Endodermal cell (in vitro differentiated cells): ENCODE measurements at places on chromosomes 2 and 18.

GRCh38 chr2:213129311-213129710 is 22.1 kb downstream of the IKZF2 start:
- H3K4me1 ChIP-seq: no peaks in the 10 kb centered on the region
- no peaks in the 10 kb centered on the region for H3K27me3 ChIP-seq
- H3K27ac ChIP-seq: no peak overlapping the region
- DNase-seq: no peak
- no peaks in the 10 kb centered on the region for H3K36me3 ChIP-seq

DNA sequence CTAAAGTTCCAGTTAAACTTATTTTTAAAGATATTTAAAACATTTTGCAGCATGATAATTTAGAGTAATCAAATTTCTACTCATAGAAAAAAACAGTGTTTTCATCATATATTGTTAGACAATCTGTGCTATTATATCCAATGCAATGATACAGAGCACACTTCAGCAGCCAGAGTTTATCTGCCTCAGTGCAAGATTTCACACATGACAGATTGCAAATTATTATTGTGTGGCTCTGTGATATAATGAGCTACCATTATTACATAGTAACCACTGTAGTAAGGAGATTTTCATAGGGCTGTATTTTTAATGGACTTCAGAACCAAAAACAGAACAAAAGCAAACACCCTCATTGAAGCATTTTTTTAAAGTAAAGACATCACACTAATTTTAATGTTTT is 762.4 kb downstream of the DSC3 start:
- H3K4me1 ChIP-seq: no peaks in the 10 kb centered on the region
- H3K36me3 ChIP-seq: no peaks in the 10 kb centered on the region
- H3K4me3 ChIP-seq: no peak overlapping the region
- H3K27ac ChIP-seq: no peak overlapping the region
- no peaks in the 10 kb centered on the region for H3K27me3 ChIP-seq

DNA sequence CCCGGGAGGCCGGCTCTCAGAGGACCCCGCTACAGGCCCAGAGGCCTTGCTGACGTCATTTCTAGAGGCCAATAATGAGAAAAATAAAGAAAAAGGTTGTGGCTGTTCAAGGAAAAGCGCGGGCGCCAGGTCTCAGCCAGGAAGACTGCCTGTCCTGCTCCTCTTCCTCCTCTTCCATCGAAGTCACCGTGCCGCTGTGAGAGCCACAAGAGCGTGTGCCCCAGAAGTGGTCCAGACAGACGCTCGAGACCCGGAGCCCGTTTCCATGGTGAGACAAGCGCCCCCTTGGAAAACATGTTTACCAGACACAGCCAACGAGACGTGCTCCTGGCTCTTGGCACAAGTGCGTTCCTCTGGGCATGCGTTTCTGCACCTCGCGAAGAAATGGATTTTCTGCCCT is 210.5 kb downstream of the HDAC4 start:
- H3K4me3 ChIP-seq: no peak overlapping the region
- peak; percentile 35 for DNase-seq
- peaks cover 18% of the 10 kb centered on the region for H3K36me3 ChIP-seq
- H3K27me3 ChIP-seq: no peaks in the 10 kb centered on the region

- H3K4me1 ChIP-seq: peaks cover 3% of the 10 kb centered on the region
- no peaks in the 10 kb centered on the region for H3K36me3 ChIP-seq
- no peak for DNase-seq
These were observed 281.2 kb upstream of the EPHA4 start for GRCh38 chr2:221853297-221853696.

DNA sequence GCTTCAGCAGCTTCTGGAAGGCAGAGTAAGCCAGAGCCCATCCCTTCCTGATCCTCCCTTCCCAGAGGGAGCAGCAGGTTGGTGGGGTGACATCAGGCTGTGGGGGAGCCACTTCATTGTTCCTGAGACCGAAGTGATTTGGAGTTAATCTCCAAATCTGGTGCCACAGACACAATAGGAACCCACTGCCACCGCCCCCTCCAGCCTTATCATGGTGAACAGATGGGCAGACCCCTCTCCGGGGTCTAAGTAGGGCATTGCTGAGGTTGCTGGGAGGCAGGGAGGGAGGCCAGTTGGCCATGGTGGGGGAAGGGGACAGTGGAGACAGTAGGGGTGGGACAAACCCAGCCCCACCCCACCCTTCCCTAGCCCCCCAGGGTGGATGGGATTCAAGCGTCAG is 25.6 kb upstream of the SLC35F6 start:
- no peak overlapping the region for H3K27ac ChIP-seq
- no peaks in the 10 kb centered on the region for H3K4me1 ChIP-seq
- no peak for DNase-seq
- H3K36me3 ChIP-seq: no peaks in the 10 kb centered on the region

GRCh38 chr2:184597571-184597991 is 748 bp upstream of the ZNF804A start:
- peak overlapping the region; percentile 14 for H3K27ac ChIP-seq
- no peaks in the 10 kb centered on the region for H3K36me3 ChIP-seq
- peak overlapping the region; percentile 79 for H3K4me3 ChIP-seq
- peak; percentile 75 for DNase-seq
- H3K27me3 ChIP-seq: peaks cover 40% of the 10 kb centered on the region

- H3K27ac ChIP-seq: no peak overlapping the region
- H3K4me1 ChIP-seq: peaks cover 5% of the 10 kb centered on the region
- H3K4me3 ChIP-seq: no peak overlapping the region
- H3K36me3 ChIP-seq: no peaks in the 10 kb centered on the region
- DNase-seq: no peak
These were observed 13.4 kb upstream of the WIPF1 start for GRCh38 chr2:174611006-174611405.

DNA sequence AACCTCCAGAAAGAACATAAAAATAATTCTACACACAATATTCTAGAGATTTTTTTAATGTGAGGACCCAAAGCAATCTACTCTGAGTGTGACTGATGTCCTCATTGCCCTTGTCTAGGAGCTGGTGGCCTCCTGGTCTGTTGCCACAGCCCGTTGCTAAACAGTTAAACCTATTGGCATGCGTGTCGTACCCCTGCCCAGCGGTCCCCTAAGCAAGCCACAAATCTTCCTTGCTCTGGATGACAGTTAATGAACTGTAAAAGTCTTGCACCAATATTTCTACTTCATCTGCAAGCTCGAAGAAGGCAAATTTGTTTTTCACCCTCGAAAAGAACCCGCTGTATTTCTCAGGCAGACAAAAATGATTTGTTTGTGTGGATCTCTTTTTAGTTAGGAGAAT is 489.1 kb upstream of the MEX3C start:
- no peak overlapping the region for H3K4me3 ChIP-seq
- no peak overlapping the region for H3K27ac ChIP-seq
- H3K36me3 ChIP-seq: no peaks in the 10 kb centered on the region
- H3K27me3 ChIP-seq: no peaks in the 10 kb centered on the region
- no peaks in the 10 kb centered on the region for H3K4me1 ChIP-seq

GRCh38 chr2:132955871-132956615 is 286.0 kb upstream of the LYPD1 start:
- no peaks in the 10 kb centered on the region for H3K27me3 ChIP-seq
- H3K4me1 ChIP-seq: no peaks in the 10 kb centered on the region
- H3K4me3 ChIP-seq: no peak overlapping the region
- H3K36me3 ChIP-seq: no peaks in the 10 kb centered on the region
- H3K27ac ChIP-seq: no peak overlapping the region
- DNase-seq: no peak

GRCh38 chr2:85680707-85681371 is 12.8 kb upstream of the SFTPB start:
- H3K27me3 ChIP-seq: peaks cover 15% of the 10 kb centered on the region
- no peak overlapping the region for H3K4me3 ChIP-seq
- no peaks in the 10 kb centered on the region for H3K4me1 ChIP-seq

DNA sequence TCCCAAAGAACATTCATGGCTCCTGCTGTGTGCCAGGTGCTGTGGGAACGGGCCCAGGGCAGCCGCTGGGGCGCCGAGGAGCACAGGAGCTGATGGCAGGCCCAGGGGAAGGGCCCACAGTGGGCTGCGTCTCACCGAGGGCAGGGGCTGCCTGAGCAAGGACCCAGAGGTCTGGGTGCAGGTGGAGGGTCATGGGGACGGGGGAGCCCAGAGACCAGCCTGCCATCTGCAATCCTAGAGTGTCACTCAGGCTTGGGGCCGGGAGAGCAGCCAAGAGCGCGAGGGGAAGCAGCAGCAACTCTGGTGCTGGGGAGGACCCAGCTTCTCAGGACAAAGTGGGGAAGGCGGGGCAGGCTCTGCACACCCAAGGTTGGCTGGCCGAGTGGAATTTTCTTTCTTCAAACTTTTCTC is 207.4 kb downstream of the HDAC4 start:
- no peaks in the 10 kb centered on the region for H3K27me3 ChIP-seq
- H3K4me1 ChIP-seq: no peaks in the 10 kb centered on the region
- peak; percentile 33 for DNase-seq

GRCh38 chr2:37181726-37182684 is 6.5 kb downstream of the SULT6B1 start:
- no peaks in the 10 kb centered on the region for H3K4me1 ChIP-seq
- no peaks in the 10 kb centered on the region for H3K27me3 ChIP-seq
- no peak overlapping the region for H3K4me3 ChIP-seq
- H3K27ac ChIP-seq: no peak overlapping the region

GRCh38 chr2:39356922-39357639 is 80.0 kb downstream of the MAP4K3 start:
- no peaks in the 10 kb centered on the region for H3K27me3 ChIP-seq
- H3K36me3 ChIP-seq: peaks cover 36% of the 10 kb centered on the region
- no peak overlapping the region for H3K4me3 ChIP-seq

DNA sequence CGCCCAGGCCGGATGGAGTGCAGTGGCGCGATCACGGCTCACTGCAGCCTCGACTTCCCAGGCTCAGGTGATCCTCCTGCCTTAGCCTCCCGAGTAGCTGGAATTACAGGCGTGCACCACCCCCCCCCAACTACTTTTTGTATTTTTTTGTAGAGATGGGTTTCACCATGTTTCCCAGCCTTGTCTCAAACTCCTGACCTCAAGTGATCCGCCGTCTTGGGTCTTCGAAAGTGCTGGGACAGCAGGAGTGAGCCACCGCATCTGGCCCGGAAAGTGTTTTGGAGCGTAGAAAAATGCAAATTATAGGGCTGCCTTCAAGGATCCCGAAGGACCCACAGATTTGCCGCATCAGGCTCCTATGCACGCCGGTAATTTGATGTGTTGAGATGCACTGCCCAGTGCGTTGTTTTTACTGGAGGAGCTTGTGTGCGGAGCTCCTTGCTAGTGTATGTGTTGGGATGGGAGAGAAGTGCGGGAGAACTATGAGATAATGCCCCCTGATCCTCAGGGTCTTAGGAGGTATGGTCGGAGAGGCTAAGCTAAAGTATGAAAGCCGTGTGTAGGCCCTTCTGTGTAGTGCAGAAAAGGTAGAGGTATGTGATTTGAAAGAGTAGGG is 1.2 kb upstream of the CLASP1 start:
- H3K36me3 ChIP-seq: no peaks in the 10 kb centered on the region
- peak; percentile 73 for DNase-seq
- peak overlapping the region; percentile 99 for H3K4me3 ChIP-seq
- H3K4me1 ChIP-seq: peaks cover 8% of the 10 kb centered on the region

DNA sequence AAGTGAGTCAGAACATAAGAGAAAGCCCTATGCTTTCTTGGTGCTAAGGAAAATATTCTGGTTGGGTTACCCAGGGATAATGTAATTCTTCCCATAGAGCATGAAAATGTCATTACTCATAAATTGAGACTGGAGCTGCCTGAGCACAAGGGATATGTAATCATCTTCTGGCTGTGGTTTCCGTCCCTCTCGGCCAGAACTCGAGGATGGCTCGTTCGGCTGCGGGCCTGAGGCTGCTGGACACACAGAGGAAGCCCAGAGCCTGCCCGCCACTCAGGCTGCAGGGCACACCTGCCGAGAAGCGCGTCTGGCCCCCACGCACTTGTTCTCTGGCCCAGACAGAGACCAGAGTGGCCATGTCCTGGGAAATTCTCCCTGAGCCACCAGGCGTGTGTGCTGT is 104.9 kb downstream of the ASAP2 start:
- no peaks in the 10 kb centered on the region for H3K27me3 ChIP-seq
- H3K4me1 ChIP-seq: no peaks in the 10 kb centered on the region
- DNase-seq: no peak
- no peaks in the 10 kb centered on the region for H3K36me3 ChIP-seq
- no peak overlapping the region for H3K4me3 ChIP-seq
- peak overlapping the region; percentile 44 for H3K27ac ChIP-seq

DNA sequence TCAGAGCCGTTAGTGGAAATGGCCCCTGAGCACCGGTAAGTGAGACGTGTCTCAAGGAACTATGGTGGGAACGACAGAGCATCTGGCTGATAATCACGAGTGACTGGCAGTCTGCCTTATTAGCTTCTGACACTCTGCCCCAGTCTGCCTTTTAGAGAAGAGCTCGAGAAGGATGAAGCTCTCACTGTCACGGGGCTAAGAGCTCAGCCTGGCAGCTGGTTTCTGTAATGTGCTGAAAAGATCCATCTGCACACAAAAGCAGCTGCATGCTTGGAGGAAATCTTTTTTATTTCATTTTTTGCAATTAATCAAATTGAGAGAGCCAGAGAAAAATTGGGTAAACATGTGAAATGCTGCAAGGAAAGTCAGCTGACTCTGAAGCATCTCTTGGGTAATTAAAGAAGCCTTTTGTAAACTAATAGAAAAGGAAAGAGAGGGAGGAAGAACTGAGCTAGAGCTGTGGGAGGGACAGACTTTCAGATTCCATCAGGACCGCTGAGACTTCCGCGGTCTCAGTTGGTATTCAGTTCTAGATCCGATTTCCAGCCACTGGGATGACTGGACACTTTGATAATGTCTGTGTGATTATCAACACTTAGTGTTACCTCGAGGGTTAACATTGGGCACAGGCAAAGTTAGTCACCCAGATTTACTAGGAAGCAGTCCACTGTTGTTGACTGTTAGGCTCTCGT is 24.4 kb downstream of the MBP start:
- no peaks in the 10 kb centered on the region for H3K36me3 ChIP-seq
- no peak for DNase-seq
- no peak overlapping the region for H3K4me3 ChIP-seq
- H3K27ac ChIP-seq: no peak overlapping the region

GRCh38 chr18:13271302-13271911 is 52.8 kb downstream of the LDLRAD4 start:
- no peaks in the 10 kb centered on the region for H3K4me1 ChIP-seq
- H3K27ac ChIP-seq: no peak overlapping the region
- H3K36me3 ChIP-seq: no peaks in the 10 kb centered on the region
- H3K27me3 ChIP-seq: no peaks in the 10 kb centered on the region
- H3K4me3 ChIP-seq: no peak overlapping the region
- DNase-seq: peak; percentile 35

GRCh38 chr2:234240917-234241316 is 190.4 kb downstream of the SPP2 start:
- no peaks in the 10 kb centered on the region for H3K4me1 ChIP-seq
- H3K4me3 ChIP-seq: no peak overlapping the region
- no peaks in the 10 kb centered on the region for H3K36me3 ChIP-seq
- no peak overlapping the region for H3K27ac ChIP-seq
- no peaks in the 10 kb centered on the region for H3K27me3 ChIP-seq

GRCh38 chr18:68965817-68966216 is 167.9 kb downstream of the CCDC102B start:
- H3K27ac ChIP-seq: no peak overlapping the region
- no peaks in the 10 kb centered on the region for H3K4me1 ChIP-seq
- no peaks in the 10 kb centered on the region for H3K27me3 ChIP-seq
- H3K36me3 ChIP-seq: no peaks in the 10 kb centered on the region
- DNase-seq: no peak
- no peak overlapping the region for H3K4me3 ChIP-seq

GRCh38 chr2:120908314-120908975 is 172.8 kb downstream of the GLI2 start:
- H3K27me3 ChIP-seq: no peaks in the 10 kb centered on the region
- no peak for DNase-seq

- H3K4me1 ChIP-seq: no peaks in the 10 kb centered on the region
- no peak overlapping the region for H3K4me3 ChIP-seq
- no peaks in the 10 kb centered on the region for H3K36me3 ChIP-seq
- H3K27me3 ChIP-seq: peaks cover 27% of the 10 kb centered on the region
- no peak for DNase-seq
These were observed 15.6 kb upstream of the SNED1 start for GRCh38 chr2:240982821-240983281.
